ENCODE measurements at places on chromosomes 1 and 21.

GRCh38 chr1:11594222-11594621 is 60.0 kb downstream of the FBXO2 start:
- DNase-seq: no peak

DNA sequence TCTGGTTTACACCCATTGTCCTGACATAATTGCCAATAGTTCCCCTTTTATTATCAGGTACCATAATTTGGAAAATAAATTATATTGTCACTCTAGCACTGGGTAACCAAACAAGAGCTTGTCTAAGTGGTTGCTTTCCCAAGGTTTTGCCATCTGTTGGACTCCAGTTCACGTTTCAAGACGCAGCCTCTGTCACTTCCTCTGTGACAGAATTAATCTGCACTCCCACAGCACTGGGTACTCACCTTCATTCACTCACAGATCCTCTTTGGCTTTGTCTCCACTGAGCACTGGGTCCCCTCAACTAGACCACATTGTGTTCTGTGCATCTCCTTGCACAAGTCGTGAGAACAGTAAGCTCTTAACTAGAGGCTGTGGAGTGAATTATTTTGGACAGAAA is 123.6 kb upstream of the JUN start:
- no peak for DNase-seq

DNA sequence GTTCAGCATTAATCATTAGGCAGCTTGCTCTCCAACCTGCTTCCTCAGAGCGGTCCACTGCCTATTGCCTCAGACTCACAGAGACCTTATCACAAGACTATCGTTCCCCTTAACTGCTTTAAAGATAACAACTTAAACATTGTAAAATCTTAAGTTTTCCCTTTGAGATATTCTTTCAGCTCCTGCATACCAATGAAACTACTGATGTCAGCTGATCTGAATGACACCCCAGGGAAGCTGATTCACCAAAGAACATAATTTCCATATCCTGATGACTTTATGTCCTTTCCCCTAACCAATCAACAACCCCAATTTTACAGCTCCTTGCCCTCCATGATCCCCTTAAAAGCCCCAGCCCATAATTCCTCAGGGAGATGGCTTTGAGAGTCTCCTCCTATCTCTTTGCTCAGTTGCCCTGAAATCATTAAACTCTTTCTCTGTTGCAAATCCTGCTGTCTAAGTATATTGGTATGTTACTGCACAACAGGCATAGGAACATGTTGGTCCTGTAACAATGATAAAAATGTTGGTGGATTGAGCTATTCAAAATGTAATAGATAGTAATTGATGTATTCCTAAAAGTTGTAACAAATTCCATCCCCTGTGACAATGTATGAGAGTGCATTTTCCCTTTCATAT is 621.4 kb upstream of the RGS18 start:
- DNase-seq: no peak

GRCh38 chr1:163315773-163316374 is 5.9 kb upstream of the NUF2 start:
- peak; percentile 55 for DNase-seq

GRCh38 chr1:91243171-91243570 is 161.5 kb downstream of the HFM1 start:
- no peak for DNase-seq

DNA sequence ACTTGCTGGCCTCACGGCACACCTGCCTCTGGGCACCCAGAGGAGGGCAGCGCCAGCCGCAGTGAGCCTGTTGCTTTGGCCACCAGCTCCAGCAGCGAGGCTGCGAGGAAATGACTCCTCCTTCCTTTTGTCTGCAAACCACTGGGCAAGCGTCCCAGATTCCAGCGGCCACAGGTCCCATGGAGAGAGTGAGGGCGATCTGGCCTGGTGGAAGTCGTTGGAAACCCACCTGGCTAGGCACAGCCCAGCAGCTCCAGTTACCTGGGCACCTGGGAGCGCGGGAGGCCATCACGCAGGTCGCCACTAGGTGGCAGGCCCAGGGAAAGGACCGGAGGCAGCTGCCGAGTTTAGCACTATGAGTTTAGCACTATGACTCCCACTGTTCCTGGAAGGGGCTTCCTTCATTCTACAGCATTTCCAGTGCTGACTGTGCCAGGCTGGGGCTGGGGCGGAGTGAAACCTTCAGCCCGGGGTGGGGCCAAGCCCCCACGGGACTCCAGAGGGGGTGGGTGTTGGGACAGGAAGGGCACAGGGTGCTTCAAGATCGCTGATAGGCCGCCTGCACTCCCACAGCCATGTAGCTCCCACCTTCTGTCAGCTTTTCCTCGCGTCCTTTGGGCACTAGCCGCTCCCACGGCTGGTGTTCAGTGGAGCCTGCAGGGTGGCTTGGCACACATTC is 1.1 kb upstream of the ESPN start:
- DNase-seq: peak; percentile 51

GRCh38 chr1:208681878-208682663 is 437.9 kb upstream of the PLXNA2 start:
- no peak for DNase-seq

GRCh38 chr1:233261206-233261605 is 34.3 kb downstream of the PCNX2 start:
- no peak for DNase-seq

DNA sequence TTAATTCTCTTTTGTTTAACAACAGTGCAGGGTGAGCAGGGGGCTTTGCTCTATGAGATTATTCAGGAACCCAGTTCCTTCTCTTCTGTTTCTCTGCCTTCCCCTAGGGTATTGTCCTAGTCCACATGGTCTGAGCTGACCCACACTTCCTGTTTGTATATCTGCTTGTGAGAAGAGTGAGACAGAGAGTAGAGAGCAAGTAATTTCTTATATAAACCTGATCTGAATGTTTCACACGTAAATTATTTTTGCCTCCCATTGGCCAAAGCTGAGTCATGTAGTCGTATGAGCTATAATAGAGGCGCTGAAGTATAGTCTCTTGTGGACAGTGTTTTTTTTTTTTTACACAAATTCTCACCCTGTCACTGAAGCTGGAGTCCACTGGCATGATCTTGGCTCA is 134.2 kb upstream of the SERTAD4 start:
- DNase-seq: no peak
